ENCODE measurements at places on chromosomes 1 and 21.

DNA sequence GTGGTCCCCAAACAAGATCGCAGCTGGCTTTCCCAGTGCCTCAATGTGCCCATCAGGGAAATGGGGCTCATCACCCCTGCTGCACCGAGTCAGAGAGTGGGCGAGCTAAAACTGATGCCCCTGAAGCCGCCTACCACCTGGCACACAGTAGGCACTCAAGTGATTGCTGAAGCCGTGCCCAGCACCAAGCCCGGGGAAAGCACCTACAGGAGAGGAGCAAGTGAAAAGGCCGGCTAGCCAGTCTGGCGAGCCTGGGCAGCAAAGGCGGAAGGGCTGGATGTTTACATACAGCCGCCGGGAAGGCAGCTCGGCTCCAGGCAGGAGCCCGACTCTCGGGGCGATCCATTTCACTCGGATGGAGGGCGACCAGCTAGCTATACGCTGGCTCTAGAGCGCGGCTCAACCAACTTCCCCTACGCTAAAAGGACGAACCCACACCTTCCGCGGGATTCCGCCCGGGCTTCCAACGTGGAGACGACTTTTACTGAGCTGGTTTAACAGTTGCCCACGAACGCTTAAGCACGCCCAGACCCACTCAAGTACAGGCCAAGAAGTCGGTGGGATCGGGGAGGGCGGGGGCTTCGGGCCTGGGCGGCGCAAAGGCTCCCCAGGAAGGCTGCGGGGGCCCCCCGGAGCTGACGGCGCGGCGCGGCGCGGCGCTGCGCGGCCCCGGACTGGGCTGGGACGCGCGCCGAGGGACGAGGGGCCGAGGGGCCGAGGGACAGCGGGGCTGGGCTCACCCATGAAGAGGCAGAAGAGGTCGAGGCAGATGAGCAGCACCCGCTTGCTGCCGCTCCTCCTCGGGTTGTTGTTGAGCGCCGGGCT lies 1.0 kb downstream of the PLPP3 start:
- DNase-seq = peak; percentile 74

GRCh38 chr1:42949312-42950115 lies 9.2 kb downstream of the SLC2A1 start:
- DNase-seq = no peak

DNA sequence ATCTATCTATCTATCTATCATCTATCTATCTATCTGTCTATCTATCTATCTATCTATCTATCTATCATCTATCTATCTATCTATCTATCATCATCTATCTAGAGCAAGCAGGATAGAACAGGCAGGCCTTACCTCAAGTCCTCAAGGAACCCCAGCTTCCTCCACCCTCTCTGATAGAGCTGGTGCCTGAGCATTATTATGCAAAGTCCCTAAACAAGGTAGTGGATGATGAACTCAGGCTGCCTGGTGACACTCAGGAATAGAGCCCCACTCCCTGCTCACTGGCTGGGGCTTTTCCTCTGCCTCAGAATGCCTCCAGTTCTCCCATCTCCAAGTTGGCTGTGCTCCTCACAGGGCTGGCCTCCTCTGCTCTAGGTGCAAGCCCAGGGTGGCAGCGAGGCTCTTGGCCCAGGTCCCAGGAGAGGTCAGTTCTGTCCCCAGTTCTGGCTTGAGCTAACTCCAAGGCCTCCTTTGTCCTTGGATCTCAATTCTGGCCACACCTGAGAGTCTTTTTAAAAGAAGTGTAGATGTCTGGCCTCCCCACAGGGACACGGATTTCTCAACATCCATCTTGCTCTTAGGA lies 60.2 kb downstream of the PCP4 start:
- no peak for DNase-seq

DNA sequence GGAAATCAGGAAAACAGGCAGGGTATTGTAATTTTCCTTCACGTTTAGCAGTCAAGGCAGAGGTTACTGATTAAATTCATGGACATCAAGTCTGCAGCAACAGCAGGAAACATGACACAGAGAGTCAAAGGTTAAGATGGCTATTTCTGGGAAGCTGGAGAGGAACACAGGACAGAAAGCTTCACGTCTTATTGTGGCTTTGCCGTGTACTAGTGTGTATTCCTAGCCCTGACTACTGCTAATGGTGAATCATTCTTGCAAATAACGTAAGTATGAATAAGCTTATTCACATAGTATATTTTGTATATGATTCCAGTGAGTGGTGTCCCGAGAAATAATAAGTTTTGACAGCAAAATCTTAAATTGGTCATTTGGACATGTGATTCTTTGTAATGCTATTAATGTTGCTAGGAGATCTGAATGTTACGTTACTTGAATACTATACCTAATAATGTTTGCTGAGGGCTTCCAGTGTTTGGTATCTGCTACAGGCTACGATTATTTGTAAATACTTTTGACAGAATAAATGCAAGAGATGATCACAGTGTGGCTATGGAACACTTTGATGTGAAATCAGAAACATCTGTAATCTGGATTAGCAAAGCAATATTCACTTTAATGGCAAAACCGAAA lies 77.4 kb downstream of the DISP1 start:
- DNase-seq = no peak

DNA sequence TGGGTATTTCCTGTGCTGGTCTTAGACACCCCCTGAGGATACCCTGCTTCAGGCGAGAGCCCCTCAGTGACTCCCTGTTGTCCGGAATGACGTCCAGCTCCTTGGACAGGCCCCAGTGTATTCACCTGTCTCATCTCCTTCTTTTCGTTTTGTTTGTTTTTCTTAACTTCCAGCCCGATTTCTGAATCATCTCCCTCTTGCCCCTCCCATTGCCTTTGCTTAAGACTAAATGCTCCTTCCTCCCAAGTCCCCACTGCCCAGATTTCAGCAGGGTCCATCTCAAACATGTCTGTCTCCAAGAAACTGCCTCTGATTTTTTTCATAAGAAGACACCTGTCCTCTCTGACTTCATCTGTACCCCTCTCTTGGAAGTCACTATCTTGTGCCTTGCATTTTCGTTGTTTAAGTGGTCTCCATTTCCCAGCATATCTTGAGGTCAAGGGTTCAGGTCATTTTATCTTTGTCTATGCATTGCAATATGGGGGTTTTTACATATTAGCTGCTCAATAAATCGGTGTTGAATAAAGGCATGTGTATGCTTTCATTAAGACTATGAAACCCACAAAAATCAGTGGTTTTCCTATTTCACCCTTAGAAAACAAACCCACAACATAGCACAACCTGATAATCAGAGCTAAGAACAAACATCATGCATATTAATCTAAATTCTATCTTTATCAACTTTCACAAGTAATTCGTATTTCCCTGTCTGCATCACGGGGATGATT lies 58.4 kb upstream of the LGALS8 start:
- no peak for DNase-seq
